ENCODE measurements at places on chromosomes 13 and 19. TPM values are rescaled to one million over a fixed set of nuclear protein-coding genes. Genes with fewer than 3 reads are reported as not detected.

DNA sequence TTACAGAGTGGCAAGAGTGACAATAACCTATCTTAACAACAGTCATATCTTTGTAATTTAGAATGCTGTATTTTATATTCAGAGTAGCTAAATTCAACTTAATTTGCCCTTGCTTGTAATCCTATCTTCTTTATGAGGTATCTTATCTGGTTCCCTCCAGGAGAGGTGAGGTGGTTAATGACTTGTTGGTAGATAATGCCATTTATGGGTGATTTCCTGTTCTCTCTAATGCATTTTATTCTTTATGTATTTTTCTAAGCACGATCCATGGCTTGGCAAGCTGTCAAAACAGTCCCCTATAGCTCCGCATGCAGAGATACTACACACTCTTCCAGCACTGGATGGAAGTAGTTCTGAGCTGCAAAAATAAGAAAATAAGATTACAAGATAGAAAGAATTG is 267.9 kb downstream of the LMO7 start:
- no peak for DNase-seq

GRCh38 chr19:38340927-38341326 is 5.3 kb downstream of the CATSPERG start:
- no peak for DNase-seq

The CYSLTR2 gene
- 0.61 TPM for polyA plus RNA-seq

The ZNF546 gene
- 0.76 TPM for polyA plus RNA-seq

The F10 gene
- polyA plus RNA-seq, result 3.1 TPM

DNA sequence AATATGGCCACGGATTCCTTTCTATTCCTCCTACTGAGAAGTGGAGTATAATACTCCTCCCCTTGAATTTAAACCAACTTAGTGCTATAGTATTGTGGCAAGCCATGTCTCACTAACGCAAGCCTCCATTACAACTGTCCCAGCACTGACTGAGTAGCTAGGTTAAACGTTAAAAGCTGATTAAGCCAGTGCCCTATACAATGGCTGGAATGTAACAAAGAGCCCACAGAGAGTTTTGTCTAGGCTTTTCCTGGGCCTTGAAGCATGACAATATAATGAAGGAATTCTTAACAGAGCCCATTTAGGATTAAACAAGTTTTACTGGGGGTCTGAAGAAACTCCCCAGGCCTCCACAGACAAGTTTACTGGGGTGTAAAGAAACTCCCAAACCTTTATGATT is 254.5 kb upstream of the DACH1 start:
- no peak for DNase-seq
